NCI-H526 (cell line): ENCODE measurements at places on chromosomes 1 and 21.

DNA sequence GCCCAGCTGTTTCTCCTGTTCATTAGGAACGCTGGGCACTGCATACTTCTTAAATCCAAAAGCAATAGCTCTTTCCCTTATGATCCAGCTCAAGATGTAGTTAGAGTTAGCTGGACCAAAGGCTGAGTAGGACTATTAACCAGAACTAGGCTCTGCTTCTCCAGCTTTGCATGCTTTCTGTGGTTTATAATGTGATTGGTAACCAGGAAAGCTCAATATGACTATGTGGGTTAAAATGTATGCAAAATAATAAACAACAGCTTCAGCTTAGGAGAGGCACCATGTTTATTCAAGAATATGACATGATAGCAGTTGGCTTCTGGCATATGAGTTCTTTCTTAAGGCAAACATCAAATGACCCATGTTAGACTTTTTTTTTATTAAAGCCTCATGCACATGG lies 73.8 kb downstream of the LYPLAL1 start:
- no peak for DNase-seq

DNA sequence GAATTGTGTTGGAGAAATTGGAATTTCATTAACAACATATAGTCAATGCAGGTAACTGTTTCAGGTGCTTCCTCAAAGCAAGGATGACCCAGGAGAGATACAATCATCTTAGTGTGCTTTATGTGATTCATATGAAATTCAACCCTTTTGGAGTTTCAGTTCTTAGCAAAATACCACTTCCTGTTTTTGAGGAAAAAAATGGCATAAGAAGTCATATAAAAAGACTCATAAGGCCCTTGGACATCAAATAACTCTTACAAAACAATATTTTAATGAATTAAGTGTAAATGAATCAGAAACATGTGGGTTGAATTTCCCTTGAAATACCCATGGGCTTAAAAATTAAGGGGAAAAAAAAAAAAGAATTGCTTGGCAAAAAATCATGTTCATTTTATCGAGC lies 926.6 kb downstream of the LTN1 start:
- DNase-seq = no peak

DNA sequence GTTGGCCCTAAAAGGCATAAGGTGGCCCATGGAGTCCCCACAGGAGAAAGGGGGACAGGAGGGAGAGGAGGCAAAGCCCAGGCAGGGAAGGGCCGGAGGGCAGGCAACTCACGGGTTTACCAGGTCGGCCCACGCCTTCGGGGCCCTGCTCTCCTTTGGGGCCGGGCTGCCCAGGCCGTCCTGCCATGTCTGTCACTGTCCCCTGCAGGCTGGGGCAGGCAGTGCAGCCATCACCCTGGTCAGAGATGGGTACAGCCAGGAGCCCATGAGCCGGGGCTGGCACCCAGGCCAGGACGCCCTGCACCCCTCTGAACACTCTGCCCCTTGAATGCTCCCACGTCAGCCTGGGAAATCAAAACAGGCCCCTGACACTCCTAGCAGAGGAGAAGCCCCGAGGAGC lies 19.8 kb downstream of the COL16A1 start:
- peak; percentile 18 for DNase-seq

DNA sequence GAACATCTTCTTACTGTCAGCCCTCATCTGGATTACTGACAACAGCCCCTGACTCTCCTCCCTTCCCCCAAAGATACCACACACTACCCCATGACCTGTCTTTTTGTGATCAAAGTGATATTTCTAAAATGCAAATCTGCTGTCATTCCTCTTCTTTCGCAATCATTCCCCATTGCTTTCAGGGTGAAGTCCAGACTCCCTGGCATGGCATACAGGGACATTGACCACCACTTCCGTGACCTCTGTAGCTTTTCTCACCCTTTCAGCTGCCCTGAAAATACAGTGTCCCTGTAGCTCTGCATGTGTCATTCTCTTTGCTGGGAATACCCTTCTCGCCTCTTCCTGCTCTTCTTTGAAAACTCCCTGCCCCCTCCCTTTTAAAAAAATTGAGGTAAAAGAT lies 4.1 kb downstream of the SERINC2 start:
- DNase-seq = no peak

GRCh38 chr1:47656719-47657685 lies 219.2 kb downstream of the FOXD2 start:
- no peak for DNase-seq

DNA sequence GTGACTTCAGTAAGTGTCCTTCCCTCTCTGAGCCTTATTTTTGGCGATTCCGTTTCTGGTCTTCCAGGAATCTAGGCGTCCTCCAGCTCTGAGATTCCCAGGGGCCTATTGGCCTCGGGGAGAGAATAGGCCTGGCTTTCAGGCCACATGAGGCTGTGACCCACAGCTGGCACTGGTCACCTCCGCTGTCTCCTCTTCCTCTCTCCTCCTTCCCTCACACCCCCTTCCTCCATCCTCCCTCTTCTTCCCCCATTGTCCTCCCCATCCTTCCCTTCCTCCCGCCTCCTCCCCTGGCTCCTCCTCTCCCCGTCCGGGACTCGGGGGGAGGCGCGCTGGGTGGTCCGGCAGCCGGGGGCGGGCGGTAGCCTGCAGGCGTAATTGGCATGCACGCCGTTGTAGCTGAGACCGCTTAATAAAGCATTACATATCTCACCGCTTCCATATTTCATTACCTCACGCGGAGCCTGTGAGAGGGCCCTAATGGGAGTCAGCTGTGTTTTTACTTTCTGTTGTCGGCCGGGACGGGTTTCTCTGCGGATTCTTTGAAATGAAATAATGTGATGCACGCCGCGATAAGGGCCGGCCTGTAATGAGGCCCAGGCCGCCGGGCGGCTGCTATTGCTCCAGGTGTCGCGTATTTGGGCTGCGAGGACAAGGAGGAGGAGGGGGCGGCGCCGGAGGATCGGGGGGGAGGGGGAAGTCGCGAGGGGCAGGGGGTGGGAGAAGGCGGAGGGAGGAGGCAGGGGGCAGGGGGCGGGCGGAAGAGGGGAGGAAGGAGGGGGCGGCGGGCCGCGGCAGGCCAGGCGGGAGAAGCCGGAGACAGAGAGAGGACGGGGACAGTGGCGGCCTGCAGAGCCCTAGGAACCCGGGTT lies 95.3 kb downstream of the FOXD2 start:
- no peak for DNase-seq

- no peak for DNase-seq
These were observed 67.4 kb upstream of the STUM start for GRCh38 chr1:226481133-226481532.

DNA sequence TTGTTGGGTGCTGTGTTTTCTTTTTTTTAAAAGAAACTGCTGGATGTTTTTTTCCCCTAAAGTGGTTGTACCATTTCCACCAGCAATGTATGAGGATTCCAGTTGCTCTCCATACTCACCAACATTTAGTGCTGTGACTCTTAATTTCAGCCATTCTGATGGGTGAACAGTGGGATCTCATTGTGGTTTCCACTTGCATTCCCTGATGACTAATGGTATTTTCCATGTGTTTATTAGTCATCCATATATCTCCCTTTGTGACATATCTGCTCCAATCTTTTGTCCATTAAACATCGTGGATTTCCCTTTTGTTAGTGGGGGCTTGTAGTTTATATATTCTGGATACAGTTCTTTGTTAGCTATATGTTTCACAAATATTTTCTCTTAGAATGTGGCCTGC lies 206.0 kb downstream of the CAMTA1 start:
- no peak for DNase-seq

DNA sequence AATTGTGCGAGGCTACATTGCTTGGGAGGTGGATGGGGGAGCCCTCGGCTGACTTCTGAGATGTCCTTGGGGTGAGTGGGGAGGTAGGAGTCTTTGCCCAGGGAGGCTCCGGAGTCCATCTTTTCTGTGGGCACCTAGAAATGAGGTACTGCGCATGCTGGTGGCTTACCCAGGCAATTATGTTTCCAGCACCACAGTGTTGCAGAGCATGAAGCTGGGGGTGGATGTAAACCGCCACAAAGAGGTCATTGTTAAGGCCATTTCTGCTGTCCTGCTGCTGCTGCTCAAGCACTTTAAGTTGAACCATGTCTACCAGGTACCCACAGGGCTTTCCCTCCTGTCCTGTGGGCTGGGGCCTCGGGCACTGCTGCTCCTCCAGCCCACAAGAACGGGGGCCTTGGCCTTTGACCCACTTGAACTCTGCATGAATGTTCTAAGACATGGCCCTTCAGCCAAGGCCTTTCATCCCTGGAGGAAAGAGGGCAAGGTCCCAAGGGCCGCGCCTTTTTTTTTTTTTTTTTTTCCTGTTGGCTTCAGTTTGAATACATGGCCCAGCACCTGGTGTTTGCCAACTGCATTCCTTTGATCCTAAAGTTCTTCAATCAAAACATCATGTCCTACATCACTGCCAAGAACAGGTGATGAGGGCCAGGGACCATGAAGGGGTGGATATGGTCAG lies 14.6 kb downstream of the STRIP1 start:
- DNase-seq = no peak
